ENCODE measurements at places on chromosomes 1 and 21.

DNA sequence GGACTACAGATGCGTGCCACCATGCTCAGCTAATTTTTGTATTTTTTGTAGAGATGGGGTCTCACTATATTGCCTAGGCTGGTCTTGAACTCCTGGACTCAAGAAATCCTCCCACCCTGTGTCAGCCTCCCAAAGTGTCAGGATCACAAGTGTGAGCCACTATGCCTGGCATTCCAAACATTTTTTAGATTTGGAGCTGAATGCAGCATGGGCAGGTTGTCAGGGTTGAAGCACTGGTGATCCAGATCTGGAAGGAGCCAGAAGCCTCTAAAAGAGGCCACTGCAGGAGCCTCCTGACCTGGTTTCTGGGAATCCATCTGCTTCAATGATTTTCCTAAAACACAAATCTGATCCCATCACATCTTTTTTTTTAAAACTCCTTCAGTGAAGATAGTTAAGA lies 1.8 kb upstream of the CTPS1 start:
- no peak for DNase-seq

GRCh38 chr1:21936366-21937031 lies 611 bp downstream of the HSPG2 start:
- no peak for DNase-seq

DNA sequence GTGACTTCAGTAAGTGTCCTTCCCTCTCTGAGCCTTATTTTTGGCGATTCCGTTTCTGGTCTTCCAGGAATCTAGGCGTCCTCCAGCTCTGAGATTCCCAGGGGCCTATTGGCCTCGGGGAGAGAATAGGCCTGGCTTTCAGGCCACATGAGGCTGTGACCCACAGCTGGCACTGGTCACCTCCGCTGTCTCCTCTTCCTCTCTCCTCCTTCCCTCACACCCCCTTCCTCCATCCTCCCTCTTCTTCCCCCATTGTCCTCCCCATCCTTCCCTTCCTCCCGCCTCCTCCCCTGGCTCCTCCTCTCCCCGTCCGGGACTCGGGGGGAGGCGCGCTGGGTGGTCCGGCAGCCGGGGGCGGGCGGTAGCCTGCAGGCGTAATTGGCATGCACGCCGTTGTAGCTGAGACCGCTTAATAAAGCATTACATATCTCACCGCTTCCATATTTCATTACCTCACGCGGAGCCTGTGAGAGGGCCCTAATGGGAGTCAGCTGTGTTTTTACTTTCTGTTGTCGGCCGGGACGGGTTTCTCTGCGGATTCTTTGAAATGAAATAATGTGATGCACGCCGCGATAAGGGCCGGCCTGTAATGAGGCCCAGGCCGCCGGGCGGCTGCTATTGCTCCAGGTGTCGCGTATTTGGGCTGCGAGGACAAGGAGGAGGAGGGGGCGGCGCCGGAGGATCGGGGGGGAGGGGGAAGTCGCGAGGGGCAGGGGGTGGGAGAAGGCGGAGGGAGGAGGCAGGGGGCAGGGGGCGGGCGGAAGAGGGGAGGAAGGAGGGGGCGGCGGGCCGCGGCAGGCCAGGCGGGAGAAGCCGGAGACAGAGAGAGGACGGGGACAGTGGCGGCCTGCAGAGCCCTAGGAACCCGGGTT lies 95.3 kb downstream of the FOXD2 start:
- DNase-seq, result no peak

- DNase-seq, result no peak
Observed at GRCh38 chr1:118977600-118977999, 10.5 kb downstream of the TBX15 start.

- no peak for DNase-seq
Observed at GRCh38 chr1:232127190-232127589, 500.6 kb downstream of the DISC1 start.

DNA sequence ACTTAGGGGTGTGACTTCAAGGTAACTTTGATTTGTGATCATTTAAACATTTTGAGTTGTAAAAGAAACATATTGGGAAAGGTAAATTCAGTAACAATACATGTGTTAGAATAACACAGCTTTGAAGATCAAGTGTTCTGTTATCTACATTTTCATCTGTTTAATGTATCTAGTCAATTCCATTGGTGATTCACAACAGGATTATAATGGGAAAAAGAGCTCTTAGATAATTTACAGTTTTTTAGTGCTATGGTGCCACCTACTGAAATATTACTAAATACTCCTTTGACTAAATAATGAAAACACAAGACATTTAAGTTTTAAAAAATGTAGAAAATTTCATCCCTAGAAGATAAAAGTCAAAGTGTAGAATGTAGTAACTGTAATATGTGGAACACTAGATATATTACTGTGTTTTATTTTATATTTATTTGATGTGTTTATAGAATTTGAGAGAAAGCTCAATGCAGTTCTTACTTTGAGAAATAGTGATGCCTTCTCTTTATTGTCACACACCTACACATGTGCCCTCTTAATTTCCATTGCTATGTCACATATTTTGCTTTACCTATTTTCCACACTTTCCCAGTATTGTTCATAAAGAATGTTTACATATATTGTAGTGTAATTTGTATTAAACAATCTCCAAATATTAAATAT lies 47.4 kb downstream of the PTPRC start:
- DNase-seq, result no peak

GRCh38 chr1:160954158-160955104 lies at the start of gene ITLN2:
TSS of gene ITLN2 (minus strand) at chr1:160954809. CDS start at chr1:160954741, 68 bp downstream.
- peak; percentile 36 for DNase-seq

GRCh38 chr1:151213560-151213959 lies 15.2 kb downstream of the PIP5K1A start:
- DNase-seq, result no peak

- DNase-seq, result no peak
Observed at GRCh38 chr21:30482130-30482529, 2.0 kb upstream of the KRTAP19-1 start.

- no peak for DNase-seq
Observed at GRCh38 chr21:45836268-45836655, 145.3 kb upstream of the COL6A1 start.

DNA sequence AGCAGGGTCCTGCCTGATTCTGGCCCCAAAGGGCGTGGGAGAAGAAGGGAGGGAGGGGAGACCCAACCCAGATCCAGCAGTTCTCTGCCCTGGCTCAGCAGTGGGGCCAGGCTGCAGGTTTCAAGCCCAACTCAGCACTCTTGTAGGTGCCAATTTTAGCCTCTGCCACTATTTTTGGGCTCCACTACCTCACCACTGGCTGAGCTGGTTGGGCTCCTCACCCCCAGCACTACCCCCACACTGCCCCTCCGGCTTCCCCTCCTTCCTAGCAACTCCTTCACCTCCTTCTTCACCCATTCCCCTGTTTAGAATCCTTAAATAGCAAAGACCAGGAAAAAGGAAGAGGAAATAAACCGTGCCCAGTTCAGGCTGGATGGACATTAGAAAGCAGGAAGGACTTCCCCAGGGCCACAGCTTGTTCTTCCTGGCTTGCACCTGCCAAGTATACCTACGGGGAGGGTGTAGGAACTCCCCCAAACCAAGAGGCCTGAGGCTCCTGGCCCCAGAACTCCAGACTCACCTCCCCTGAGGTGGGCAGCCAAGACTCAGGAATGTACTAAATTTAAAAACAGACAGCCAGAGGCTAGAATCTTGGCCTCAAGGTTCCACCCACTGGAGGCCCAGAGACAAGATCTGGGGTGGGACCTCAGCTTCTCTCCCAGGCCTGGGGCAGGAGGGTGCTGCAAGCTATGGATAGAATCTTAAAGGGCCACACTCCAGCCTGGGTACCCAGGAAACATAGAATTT lies 1.4 kb upstream of the ARHGEF2 start:
- no peak for DNase-seq

DNA sequence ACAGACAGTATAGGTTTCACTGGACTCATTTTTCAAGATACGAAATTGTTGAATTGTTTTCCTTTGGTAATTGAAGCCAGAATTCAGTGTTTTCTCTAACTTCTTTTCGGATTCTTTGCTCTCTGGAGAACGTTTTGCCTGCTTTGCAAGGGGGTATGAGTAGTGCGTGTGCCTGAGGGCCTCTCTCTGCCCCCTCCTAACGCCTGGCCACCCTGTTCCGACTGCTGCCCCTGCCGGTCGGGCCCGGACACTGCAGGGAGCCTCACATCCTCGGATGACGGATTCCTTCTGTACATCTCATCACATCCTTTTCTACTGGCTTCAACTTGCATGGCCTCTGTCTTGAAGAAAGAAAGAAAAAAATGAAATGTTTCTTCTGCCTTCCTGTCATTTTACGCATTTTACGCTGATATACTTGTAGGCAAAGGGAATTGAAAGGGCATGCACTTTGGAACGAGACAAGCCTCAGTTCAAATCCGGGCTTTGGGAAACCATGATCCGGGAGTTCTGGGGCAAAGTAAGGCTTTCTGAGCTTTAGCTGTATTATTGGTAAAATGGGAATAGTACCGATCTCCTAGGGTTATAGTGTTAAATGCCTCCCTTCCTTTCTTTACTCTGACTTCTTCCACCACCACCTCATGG lies 65.1 kb downstream of the DISC1 start:
- no peak for DNase-seq

DNA sequence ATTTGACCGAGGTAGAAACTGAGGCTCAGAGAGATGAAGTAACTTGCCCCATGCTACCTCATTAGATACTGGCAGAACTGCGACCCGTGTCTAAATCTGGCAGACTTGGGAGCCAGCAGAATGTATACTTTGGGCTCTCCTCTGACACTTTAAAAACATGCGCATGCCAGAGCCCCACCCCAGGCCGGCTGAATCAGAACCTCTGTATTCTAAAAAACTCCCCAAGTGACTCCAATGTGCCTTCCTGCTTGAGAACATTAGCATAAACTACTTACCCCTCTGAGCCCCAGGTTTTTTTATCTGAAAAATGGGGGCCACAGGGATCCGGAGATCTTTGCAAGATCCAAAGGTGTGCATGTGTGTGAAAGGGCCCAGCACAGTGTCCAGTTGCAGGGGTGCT lies 344.7 kb upstream of the USP24 start:
- DNase-seq, result no peak

- DNase-seq, result no peak
Observed at GRCh38 chr1:24745711-24746413, 615 bp downstream of the CLIC4 start.

- DNase-seq, result no peak
Observed at GRCh38 chr21:32186804-32187203, 92.0 kb downstream of the MIS18A start.

- no peak for DNase-seq
Observed at GRCh38 chr1:173212952-173213491, 5.9 kb upstream of the TNFSF4 start.

- no peak for DNase-seq
Observed at GRCh38 chr1:238487931-238488330, 597.2 kb upstream of the ZP4 start.

DNA sequence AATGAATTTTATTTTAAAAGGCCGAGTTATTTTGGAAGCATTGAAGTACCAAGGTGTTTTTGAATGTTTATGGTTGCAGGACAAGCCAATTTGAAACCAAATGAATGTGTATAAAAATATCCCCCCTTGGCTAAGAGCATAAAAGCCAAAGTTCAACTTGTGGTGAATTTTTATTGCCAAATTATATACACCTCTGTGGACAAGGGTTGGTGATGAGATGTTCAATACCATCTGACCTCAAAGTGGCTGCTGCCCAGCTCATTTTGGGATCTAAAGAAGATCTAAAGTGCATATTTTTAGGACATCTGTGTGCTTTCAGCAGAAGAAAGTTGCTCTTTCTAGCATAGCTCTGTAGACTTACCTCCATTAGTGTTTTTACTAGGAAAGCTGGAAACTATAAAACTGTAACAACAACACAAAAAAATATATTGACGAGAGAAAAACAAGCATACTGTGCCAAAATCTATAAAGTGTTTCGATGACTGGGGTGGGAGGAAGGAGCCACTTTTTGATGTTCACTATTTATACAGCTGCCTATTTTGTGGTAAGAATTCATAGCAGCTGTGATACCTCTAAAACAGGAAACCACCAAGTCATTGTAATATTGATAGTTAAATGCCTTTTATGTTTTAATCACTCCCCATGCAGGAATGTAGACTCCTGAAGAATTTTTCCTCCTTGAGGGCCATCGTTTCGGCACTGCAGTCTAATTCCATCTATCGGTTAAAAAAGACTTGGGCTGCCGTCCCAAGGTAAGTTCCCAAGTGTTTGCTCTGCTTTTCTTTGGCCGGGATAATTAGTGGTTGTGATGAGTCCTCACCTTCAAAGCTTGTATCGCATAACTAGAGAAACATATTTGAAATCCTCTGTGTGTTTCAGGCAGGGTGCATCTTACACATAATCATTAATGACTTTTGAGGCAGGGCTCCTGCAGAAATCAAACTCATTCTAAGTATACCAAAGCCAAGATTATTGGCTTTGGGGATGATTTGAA lies 83.2 kb downstream of the RGL1 start:
- DNase-seq, result no peak

GRCh38 chr1:247562198-247562597 lies 13.3 kb downstream of the GCSAML start:
- no peak for DNase-seq

- DNase-seq, result no peak
Observed at GRCh38 chr1:33624991-33625870, 152.8 kb downstream of the ZSCAN20 start.

DNA sequence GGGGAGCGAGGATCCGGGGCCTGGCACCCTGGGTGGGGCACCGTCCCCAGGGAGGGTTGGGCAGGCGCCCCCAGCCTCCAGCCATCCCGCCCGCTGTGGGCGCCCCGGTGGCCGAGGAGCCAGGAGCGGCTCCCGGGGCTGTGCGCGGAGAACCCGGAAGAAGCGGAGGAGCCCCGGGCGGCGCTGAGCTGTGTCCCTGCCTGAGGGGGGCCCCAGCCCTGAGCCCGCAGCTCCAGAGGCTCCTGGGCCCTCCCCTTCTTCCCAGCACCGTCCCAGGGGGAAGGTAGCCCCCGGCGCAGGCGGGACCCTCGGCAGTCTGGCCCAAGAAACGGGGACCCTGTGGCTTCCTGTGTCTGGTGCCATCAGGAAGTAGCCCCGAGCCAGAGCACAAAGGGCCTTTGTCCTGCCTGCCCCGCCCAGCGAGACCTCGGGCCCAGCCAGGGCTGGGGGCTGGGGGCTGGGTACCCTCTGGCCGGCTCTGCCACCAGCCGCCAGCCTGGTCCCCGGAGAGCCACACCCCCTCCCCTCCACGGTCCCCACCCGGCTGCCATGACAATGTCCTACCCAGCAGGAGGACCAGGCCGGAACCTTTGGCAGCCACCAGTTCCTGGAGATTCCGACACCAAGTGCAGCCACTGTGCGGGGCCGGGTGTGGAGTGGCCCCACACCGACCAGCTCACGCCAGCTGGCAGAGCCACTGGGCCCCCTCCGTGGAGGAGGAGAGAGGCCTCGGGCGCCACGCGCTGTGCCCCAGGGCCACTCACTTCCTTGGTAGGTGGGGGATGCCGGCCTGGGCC lies 15.6 kb upstream of the TTLL10 start:
- DNase-seq, result no peak

- DNase-seq, result no peak
Observed at GRCh38 chr1:117077267-117077666, 17.1 kb downstream of the TTF2 start.

- no peak for DNase-seq
Observed at GRCh38 chr1:233459968-233460367, 132.4 kb downstream of the MAP3K21 start.

DNA sequence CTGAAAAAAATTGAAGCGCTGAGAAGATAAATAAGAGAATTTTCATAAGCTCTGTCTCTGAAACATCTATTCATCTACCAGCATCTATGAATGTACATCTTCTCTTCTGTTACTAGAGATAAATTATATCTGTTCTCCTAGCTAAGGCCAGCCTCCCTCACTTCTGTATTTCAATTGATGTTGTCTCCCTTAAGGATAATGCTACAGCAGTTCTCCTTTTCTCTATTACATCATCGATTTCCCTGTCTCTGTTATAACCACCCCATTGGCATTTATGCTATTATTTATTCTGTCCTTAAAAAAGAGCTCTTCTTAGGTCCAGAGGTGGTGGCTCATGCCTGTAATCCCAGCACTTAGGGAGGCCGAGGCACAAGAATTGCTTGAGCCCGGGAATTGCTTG lies 42.9 kb upstream of the TMCO2 start:
- DNase-seq, result no peak
